ENCODE measurements at places on chromosomes 4 and X. TPM values are rescaled to one million over a fixed set of nuclear protein-coding genes. Genes with fewer than 3 reads are reported as not detected.

- no peak for DNase-seq
These were observed 269.0 kb upstream of the CXXC4 start for GRCh38 chr4:104763554-104764222.

GRCh38 chr4:140180577-140180976 lies 26.6 kb upstream of the MAML3 start:
- no peak for DNase-seq

DNA sequence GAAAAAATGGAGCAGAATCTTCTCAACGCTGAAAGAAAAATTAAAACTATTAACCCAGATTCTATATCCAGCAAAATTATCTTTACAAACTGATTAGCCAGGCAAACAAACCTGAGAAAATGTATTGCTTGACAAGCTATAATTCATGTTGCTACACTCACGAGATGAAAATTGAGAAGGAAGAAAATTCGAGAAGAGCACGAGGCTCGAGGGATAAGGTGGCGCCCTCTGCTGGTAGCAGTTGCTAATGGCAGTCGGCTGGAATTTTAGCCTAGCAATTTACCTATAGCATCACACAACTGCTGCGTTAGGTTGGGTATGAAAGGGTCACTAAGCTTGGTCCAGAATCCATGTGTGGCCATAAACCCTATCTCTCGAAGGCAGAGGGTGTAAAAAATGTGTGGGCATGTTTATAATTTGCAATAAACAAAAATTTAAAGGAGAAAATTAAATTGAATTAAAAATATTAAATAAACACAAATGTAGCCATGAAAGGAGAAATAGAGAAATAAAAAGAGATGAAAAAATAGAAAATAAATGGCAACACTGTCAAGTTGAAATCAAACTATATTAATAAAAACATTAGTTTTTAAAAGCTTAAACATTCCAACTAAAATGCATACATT lies 126.6 kb downstream of the PPP4R3C start:
- peak; percentile 55 for DNase-seq

RIBC1 gene
- 1.0 TPM for total RNA-seq

NFXL1 gene
- 6.5 TPM for total RNA-seq

Data from dermis blood vessel endothelial cell (primary cell).